ENCODE measurements at places on chromosomes 12 and 14. TPM values are rescaled to one million over a fixed set of nuclear protein-coding genes. Genes with fewer than 3 reads are reported as not detected.

The LPAR5 gene
- not detected for total RNA-seq

The TRHDE gene
- total RNA-seq, result 0.38 TPM

The OR6C3 gene
- total RNA-seq, result not detected

The SGPP1 gene
- total RNA-seq, result 32.6 TPM

The EXD2 gene
- 18.2 TPM for total RNA-seq

The SLC5A8 gene
- not detected for total RNA-seq

The ANG gene
- 10.1 TPM for total RNA-seq

The TAS2R30 gene
- total RNA-seq, result 4.2 TPM

The SDS gene
- total RNA-seq, result not detected

The KRT73 gene
- total RNA-seq, result not detected

The REP15 gene
- total RNA-seq, result 2.9 TPM

The TMEM233 gene
- 0.56 TPM for total RNA-seq

The IRAK3 gene
- total RNA-seq, result 3.5 TPM

The AQP5 gene
- not detected for total RNA-seq

The LALBA gene
- not detected for total RNA-seq

The HOXC6 gene
- under 0.01 TPM for total RNA-seq

The TAS2R8 gene
- total RNA-seq, result not detected

The TAS2R9 gene
- total RNA-seq, result not detected

The GARIN6 gene
- total RNA-seq, result not detected

The OTOGL gene
- total RNA-seq, result 0.28 TPM

The SLC24A4 gene
- total RNA-seq, result not detected

The ZNF385A gene
- total RNA-seq, result 0.77 TPM

The SPPL3 gene
- 2.9 TPM for total RNA-seq

The KRT82 gene
- total RNA-seq, result not detected

The NTF3 gene
- 5.4 TPM for total RNA-seq

The GPD1 gene
- under 0.01 TPM for total RNA-seq

The SSPN gene
- total RNA-seq, result 12.1 TPM

The LHX5 gene
- not detected for total RNA-seq

The KRT79 gene
- total RNA-seq, result not detected

The KRT71 gene
- total RNA-seq, result not detected

The SMIM41 gene
- not detected for total RNA-seq

The FOXA1 gene
- not detected for total RNA-seq

The UNG gene
- total RNA-seq, result 24.5 TPM

The OTX2 gene
- total RNA-seq, result not detected

The SPX gene
- total RNA-seq, result 0.38 TPM

The TAS2R42 gene
- total RNA-seq, result not detected

The BDKRB1 gene
- total RNA-seq, result 2.5 TPM

The P2RX7 gene
- total RNA-seq, result under 0.01 TPM

The MYO1H gene
- not detected for total RNA-seq

The RBP5 gene
- not detected for total RNA-seq

The FAM186B gene
- 0.28 TPM for total RNA-seq

The MRPL52 gene
- 56.4 TPM for total RNA-seq

The APOLD1 gene
- 77.2 TPM for total RNA-seq

The SAV1 gene
- total RNA-seq, result 18.8 TPM

The IGF1 gene
- total RNA-seq, result 0.56 TPM

The BBOF1 gene
- 5.8 TPM for total RNA-seq

The KLHL33 gene
- total RNA-seq, result 0.28 TPM
